ENCODE measurements at places on chromosomes 2 and 18. TPM values are rescaled to one million over a fixed set of nuclear protein-coding genes. Genes with fewer than 3 reads are reported as not detected.

CAVIN2 gene
- total RNA-seq, result 9.3 TPM

ANKRD30BL gene
- total RNA-seq, result not detected

SMC6 gene
- 36.9 TPM for total RNA-seq

IFT172 gene
- 11.4 TPM for total RNA-seq

CABYR gene
- total RNA-seq, result 1.4 TPM

CERS6 gene
- 52.6 TPM for total RNA-seq

SPP2 gene
- not detected for total RNA-seq

INO80C gene
- 7.4 TPM for total RNA-seq

Measured in nasal cavity respiratory epithelium epithelial cell of viscerocranial mucosa (primary cell).